ENCODE measurements at places on chromosomes 12 and 14. TPM values are rescaled to one million over a fixed set of nuclear protein-coding genes. Genes with fewer than 3 reads are reported as not detected.

Gene PIWIL1
- total RNA-seq: not detected

Gene CISTR
- not detected for total RNA-seq

Gene HIGD1C
- not detected for total RNA-seq

Gene PRIMA1
- total RNA-seq: not detected

Gene VDR
- 217 TPM for total RNA-seq

Gene UBC
- total RNA-seq: 1,182 TPM

Gene RAB21
- total RNA-seq: 102 TPM

Gene ADAM21
- 0.14 TPM for total RNA-seq

Gene TMEM119
- 0.74 TPM for total RNA-seq

Gene FGD4
- total RNA-seq: 1.7 TPM

Gene KLRF1
- total RNA-seq: 0.29 TPM

Gene C14orf119
- 31.3 TPM for total RNA-seq

Gene GPRC5A
- 0.60 TPM for total RNA-seq

Gene SDSL
- total RNA-seq: 0.29 TPM

Gene POU6F1
- total RNA-seq: 16.0 TPM

Gene NELL2
- 36.3 TPM for total RNA-seq

Gene ATL1
- 0.77 TPM for total RNA-seq

Gene SDS
- not detected for total RNA-seq

Gene KRT79
- total RNA-seq: 0.26 TPM

Gene KRT78
- not detected for total RNA-seq

Gene CLEC4C
- total RNA-seq: not detected

Gene AKAP5
- total RNA-seq: 1.9 TPM

Gene NXPH4
- 1.5 TPM for total RNA-seq

Gene TRMT61A
- 6.3 TPM for total RNA-seq

Gene DHRS2
- 10.6 TPM for total RNA-seq

Gene OLR1
- not detected for total RNA-seq

Gene NR4A1
- 136 TPM for total RNA-seq

Gene OTX2
- total RNA-seq: not detected

Gene NFATC4
- 11.3 TPM for total RNA-seq

Gene SLC17A8
- total RNA-seq: not detected

Gene CDK17
- 54.4 TPM for total RNA-seq

Gene DDX24
- 197 TPM for total RNA-seq

Gene KCNA5
- total RNA-seq: not detected

Gene TPH2
- not detected for total RNA-seq

Gene ENDOU
- 0.44 TPM for total RNA-seq

Gene RAB35
- total RNA-seq: 78.9 TPM

Gene OS9
- 103 TPM for total RNA-seq

Gene LALBA
- total RNA-seq: not detected

Gene MYO1H
- total RNA-seq: not detected

Measured in activated T-cell treated with anti-CD3 and anti-CD28 coated beads, Interleukin-2, amount 50 U/mL, for 72 hours (primary cell).